Mesenchymal stem cell (in vitro differentiated cells and primary cell): ENCODE measurements at places on chromosomes 4 and X.

DNA sequence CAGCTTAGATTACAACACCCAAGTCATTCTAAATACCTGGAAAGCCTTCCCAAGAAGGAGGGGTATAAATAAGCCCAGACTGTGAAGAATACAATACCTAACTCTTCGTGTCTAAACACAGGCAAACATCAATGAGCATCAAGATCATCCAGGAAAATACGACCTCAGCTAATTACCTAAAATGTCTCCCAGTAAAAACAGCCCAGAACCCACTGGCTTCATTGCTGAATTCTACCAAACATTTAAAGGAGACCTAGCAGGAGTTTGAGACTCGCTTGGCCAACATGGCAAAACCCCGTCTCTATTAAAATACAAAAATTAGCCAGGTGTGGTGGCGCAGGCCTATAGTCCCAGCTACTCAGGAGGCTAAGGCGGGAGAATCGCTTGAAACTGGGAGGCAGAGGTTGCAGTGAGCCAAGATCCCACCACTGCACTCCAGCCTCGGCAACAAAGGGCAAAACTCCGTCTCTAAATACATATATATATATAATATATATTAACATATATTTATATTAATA lies 19.1 kb upstream of the HSFX4 start:
- no peaks in the 10 kb centered on the region for H3K27me3 ChIP-seq
- no peaks in the 10 kb centered on the region for H3K4me1 ChIP-seq
- H3K36me3 ChIP-seq = no peaks in the 10 kb centered on the region
- no peak overlapping the region for H3K4me3 ChIP-seq

DNA sequence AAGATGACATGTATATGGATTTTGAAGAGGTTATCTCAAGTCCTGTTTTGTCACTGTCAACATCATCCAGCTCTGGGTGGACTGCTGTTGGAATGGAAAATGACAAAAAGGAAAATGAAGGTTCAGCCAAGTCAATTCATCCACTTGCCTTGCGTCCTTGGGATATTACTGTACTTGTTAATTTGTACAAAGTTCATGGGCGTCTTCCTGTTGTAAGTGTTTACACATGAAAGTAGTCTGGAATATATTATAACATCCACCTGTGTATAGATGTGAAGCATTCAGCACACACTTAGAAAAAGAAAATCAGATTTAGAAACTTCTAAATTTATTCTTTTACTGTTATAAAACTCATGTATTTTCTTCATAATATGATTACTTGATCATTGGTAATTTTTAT lies 67.2 kb downstream of the BLTP1 start:
- peaks cover 4% of the 10 kb centered on the region for H3K36me3 ChIP-seq
- no peak overlapping the region for H3K4me3 ChIP-seq
- DNase-seq = no peak
- H3K27me3 ChIP-seq = no peaks in the 10 kb centered on the region
- no peaks in the 10 kb centered on the region for H3K4me1 ChIP-seq
- H3K27ac ChIP-seq = no peak overlapping the region

- H3K27ac ChIP-seq = no peak overlapping the region
- no peak for DNase-seq
- H3K36me3 ChIP-seq = no peaks in the 10 kb centered on the region
- no peaks in the 10 kb centered on the region for H3K27me3 ChIP-seq
- H3K4me1 ChIP-seq = peaks cover 2% of the 10 kb centered on the region
- H3K4me3 ChIP-seq = no peak overlapping the region
Observed at GRCh38 chr4:152697284-152698088, 17.7 kb upstream of the TMEM154 start.

DNA sequence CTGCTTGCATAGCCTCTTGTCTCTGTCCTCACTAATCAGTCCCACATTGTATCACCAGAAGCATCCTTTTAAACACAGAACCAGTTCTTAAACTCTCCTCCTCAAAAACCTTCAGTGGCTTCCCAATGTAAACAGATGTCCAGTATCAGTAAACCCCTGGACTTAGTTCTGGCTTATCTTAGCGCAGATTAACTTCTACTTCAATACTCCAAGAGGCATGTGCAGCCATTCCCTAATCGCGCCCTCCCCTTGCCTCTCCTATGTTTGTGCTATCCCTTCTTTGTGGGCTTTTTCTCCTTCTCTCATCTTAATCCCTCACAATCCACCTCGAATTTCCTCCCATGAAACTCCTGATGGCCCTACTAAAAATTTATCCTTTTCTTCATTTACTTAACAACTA lies 193.8 kb downstream of the FBXO8 start:
- no peaks in the 10 kb centered on the region for H3K4me1 ChIP-seq
- no peaks in the 10 kb centered on the region for H3K36me3 ChIP-seq
- H3K27ac ChIP-seq = no peak overlapping the region

- peaks cover 3% of the 10 kb centered on the region for H3K4me1 ChIP-seq
- no peak overlapping the region for H3K27ac ChIP-seq
- no peak overlapping the region for H3K4me3 ChIP-seq
- no peak for DNase-seq
Observed at GRCh38 chrX:72021975-72022374, 109.7 kb downstream of the RTL5 start.

- peaks cover 62% of the 10 kb centered on the region for H3K36me3 ChIP-seq
- H3K27ac ChIP-seq = no peak overlapping the region
- no peak for DNase-seq
- no peaks in the 10 kb centered on the region for H3K4me1 ChIP-seq
Observed at GRCh38 chrX:41338436-41338835, 4.5 kb downstream of the DDX3X start.

GRCh38 chr4:138957302-138957701 lies 58.3 kb upstream of the NOCT start:
- peaks cover 3% of the 10 kb centered on the region for H3K4me1 ChIP-seq
- H3K36me3 ChIP-seq = no peaks in the 10 kb centered on the region
- H3K4me3 ChIP-seq = no peak overlapping the region
- H3K27ac ChIP-seq = no peak overlapping the region
- H3K27me3 ChIP-seq = no peaks in the 10 kb centered on the region

DNA sequence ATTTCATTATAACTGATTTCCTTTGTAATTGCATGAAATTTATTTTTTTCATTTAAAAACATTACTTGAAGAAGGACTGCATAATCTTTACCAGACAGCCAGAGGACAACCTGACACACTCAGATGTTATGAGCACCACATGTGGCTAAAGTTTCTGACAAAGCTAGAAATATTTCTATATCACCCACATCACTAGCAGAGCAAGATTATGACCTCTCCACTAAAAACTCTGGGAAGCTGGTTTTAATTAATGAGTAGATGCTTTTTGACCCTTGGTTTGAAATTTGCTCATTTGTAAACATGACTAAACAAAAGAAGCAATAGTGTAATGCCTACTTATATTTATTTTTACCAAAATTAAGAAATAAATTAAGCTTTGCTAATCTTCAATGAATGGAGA lies 661.5 kb upstream of the EPHA5 start:
- H3K4me3 ChIP-seq = no peak overlapping the region
- DNase-seq = no peak
- no peaks in the 10 kb centered on the region for H3K36me3 ChIP-seq
- no peak overlapping the region for H3K27ac ChIP-seq
- H3K27me3 ChIP-seq = no peaks in the 10 kb centered on the region

DNA sequence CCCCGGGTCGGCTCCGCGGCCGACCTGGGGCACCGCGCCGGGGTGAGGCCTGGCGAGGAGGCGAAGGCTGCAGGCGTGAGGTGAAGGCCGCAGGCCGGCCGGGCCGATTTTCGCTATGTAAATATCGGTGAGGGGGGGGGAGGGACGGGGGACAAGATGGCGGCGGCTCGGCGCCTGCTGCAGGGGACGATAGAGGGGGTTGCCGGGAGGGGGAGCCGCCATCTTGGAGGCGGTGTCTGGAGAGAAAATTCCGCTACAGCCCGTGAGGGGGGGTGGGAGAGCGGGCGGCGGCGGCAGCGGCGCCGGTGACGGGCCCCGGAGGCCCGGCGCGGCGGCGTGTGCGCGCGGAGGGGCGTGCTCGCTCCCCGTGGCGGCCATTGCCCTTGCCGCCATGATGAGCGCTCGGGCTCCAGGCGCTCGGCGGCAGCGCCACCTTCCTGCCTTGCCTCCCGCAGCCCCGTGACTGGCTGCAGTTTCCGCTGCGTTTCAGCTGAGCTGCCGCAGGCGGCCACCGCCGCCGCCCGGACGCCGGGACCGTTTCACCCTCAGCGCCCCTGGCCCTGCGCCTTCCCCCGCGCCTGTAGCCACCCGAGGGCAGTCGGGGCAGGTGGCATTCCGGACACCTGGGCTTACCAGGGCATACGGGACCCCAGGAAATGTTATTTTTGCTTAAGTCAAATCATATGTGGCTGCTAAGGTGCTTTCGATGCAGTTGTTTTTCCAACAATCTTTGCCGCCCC lies 692 bp downstream of the ZFX start:
- peaks cover 7% of the 10 kb centered on the region for H3K36me3 ChIP-seq
- H3K4me1 ChIP-seq = peaks cover 2% of the 10 kb centered on the region
- DNase-seq = peak; percentile 89
- H3K27me3 ChIP-seq = no peaks in the 10 kb centered on the region
- H3K4me3 ChIP-seq = peak overlapping the region; percentile 65
